ENCODE measurements at places on chromosomes 11 and 22.
A peak's percentile ranks its signal among the peaks of the same experiment; 100 is the strongest.

GRCh38 chr11:115104851-115105453 lies 399.3 kb downstream of the CADM1 start:
- DNase-seq: no peak

DNA sequence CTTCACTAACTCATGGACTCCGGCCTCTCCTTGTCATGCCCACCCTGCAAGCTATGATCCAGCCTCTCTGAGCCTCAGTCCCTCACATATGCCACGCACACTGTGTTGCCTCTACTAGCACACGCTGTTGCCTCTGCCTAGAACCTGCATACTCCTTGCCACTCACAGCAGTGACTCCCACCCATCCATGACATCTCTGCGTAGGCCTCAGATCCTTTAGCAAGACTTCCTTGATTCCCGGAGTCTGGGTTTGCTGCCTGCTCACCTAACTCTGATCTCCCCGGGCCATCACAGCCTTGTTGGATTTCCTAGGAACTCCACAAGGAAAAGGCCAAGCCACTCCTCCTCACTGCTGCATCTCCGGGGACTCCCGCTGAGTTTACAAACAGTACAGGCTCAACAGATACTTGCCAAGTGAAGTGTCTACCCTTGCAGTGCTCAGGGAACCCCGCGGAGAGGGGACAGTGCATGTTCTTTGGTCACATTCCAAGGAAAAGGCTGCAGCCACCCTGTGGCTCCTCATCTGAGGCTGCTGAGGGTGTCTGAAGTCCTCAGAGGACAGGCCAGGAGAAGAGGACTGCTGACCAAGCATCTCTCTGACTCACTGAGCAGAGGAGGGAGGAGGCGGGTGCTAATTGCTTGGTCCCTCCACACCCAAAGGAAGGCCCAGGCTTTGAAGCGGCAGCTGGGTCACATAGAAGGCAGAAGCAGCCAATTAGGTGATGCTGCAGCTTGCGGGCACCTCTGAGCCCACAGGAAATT lies 42.4 kb upstream of the NAV2 start:
- DNase-seq: peak; percentile 20

DNA sequence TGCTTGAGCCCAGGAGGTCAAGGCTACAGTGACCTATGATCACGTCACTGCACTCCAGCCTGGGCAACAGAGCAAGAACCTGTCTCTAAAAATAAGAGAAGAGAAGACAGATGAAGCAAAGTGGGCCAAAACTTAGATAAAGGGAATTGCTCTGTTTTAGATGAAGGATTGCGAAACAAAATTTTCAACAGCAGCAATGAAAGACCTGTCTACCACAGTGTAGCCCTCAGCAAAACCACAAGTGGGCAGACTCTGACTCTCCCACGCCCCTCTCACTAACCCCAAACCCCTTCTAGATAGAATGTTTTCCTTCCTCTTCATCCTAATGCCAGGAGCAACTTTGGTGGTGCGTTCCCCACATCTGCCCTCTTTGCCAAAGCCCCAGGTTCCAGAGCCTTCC lies 105.6 kb upstream of the ALDH3B2 start:
- no peak for DNase-seq

GRCh38 chr11:103055221-103055890 lies 36.6 kb downstream of the DCUN1D5 start:
- DNase-seq: no peak

- no peak for DNase-seq
Observed at GRCh38 chr22:39478441-39478850, 21.6 kb downstream of the MGAT3 start.

DNA sequence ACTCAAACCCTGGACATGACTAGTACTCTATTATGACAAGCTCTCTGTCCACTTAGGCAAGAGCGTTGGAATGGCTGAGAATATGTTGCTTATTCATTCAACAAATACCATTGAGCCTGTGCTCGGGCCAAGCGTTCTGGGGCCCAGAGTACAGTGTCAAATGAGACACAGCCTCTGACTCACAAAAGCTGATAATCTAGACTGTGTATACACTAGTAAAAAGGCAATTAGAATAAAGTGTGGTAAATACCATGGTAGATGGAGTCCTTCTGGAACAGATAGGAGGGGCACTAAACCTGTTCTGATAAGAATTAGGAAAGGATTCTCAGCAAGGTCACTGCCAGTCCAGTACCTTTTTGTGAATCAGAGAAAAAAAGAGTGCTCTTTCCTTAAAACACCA lies 24.7 kb downstream of the KCNE3 start:
- DNase-seq: no peak

GRCh38 chr11:70134490-70134889 lies 56.4 kb downstream of the ANO1 start:
- DNase-seq: no peak

Measured in natural killer cell treated with Interleukin-12 subunit alpha and Interleukin-12 subunit beta and Interleukin-15 and Interleukin-18, amount 100 ng/mL, for 72 hours (primary cell).